ENCODE measurements at places on chromosomes 7 and 10.

- no peak for DNase-seq
These were observed 44.2 kb upstream of the TES start for GRCh38 chr7:116166156-116166555.

- no peak for DNase-seq
These were observed 21.8 kb downstream of the BBIP1 start for GRCh38 chr10:110897184-110897583.

DNA sequence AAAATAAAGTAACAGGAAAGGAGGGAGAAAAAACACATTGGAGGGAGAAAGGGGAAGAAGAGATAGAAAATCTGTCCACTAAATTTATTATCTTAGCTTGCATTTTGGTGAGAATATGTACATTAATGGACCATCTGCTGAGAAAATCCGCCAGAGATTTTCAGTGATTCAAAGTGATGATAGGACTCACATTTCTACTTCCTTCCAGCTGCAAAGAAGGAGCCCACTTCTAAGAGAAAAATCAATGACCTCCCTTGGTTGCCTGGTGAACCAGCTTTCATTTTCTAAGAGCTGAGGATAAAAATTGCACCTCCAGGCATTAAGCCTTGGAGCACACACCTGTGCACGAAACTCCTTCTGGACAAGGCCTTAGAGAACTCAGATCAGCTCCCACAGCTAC lies 404.3 kb downstream of the SFMBT2 start:
- no peak for DNase-seq

GRCh38 chr10:50152792-50153272 lies 85.1 kb downstream of the WASHC2A start:
- DNase-seq: no peak

DNA sequence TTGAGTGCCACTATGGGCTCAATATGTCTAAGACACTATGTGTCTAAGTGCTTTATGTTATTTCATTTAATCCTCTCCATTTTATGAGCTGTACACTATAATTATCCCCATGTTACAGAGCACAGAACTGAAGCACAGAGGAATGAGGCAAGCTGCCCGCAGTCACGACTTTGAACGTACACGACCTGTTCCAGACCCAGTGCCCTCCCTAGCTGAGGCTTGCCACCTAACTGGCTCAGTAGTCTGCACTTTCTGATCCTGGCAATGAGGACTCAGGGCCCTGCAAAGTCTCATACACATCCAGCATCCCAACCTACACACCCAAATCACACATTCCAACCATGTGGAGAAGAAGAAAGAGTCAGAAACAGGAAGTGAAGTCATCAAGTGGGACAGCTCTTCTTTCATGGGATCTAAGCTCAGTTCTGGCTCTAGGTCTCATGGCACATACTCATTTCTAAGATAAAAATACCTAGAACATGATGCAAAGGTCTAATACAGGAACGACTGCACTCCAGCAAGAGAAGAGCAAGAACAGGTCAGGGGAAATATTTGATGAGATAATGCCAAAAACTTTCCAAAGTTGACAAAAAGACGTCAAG lies 42.4 kb upstream of the DDC start:
- DNase-seq: no peak

DNA sequence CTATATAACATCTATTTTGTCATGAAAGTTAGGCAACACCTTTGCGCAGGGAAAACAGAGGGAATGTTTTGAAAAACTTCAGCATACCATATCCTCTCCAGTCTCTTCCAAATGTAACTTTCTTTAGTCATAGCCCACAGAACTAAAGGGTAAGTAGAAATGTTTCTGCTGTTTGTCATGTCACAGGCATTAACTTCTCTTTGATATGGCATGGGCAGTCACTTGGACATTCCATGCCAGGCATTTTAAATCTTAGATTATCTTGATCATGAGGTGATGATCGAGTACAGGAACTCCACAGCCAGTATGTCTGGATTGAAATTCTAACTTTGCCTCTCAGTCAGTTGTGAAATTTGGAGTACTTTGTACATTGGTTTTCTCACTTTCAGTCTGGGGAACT lies 27.5 kb upstream of the ETV1 start:
- DNase-seq: no peak
